GM12892 (cell line): ENCODE measurements at places on chromosomes 6 and 20.

GRCh38 chr20:50794846-50795634, at the start of gene BCAS4:
Gene BCAS4, plus strand, starts transcription at chr20:50795061. Its CDS starts 23 bp downstream, at chr20:50795084.
- DNase-seq, result peak; percentile 88

DNA sequence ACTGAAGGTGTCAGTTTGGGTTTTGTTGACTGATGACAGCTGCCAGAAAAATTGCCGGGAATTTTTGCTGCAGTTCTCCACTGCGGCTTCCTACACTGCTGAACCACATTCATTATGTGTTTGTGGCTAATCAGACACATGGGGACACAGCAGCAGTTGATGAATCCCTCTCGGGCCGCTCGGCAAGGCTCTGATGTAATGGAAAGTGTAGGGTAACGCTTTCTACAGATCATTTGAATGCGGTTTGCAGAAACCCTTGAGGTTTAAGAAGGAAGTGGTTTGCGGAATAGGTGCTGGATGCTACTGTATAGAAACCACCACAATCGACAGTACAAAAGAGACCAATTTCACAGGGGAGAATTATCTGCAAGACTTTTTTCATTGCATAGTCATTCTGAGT, 138.7 kb upstream of the SASH1 start:
- DNase-seq, result no peak

GRCh38 chr6:168035661-168036545, 38.4 kb downstream of the KIF25 start:
- DNase-seq, result no peak

- DNase-seq, result no peak
These were observed 580.8 kb downstream of the CBLN4 start for GRCh38 chr20:55424476-55424875.

DNA sequence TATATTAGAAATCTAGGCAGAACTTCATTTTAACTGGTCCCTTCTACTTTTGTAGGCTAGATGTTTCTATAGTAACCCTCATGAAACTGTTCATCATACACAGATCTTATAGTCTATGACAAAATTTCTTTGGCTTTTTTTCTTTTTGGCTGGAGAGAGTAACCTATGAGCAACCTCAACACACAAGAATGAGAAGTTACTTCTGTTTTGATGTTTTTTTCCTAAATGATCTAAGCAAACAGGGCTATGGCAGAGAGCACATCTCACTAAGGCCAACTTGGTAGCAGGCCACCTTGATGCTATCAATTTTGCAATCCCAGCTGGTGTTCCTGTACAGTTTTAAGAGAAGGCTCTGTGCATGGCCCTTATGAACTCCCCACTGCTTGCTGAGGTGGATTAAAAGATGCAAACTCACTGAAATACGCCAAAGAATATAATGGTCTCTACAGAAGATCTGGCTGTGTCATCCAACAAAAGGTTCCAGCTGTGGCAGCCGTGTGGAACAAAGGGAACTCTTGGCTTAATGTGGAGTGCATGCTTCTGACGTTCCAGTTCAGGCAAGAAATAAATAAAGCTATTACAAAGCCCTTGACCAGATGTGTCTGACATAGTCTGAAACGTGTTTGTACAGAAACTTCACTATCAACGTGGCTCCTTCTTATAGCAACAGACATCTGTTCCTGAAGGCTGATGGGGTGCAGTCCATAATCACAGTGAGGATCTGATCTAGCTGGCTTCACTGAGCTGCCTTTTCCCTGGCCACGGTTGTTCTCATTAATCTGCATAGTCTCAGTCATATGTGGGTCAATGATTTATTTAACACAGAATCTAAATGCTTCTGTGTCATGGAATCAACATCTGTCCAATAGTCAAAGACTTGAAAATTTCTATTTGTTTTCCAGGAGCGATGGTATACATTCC, 481.1 kb downstream of the BMP2 start:
- no peak for DNase-seq

DNA sequence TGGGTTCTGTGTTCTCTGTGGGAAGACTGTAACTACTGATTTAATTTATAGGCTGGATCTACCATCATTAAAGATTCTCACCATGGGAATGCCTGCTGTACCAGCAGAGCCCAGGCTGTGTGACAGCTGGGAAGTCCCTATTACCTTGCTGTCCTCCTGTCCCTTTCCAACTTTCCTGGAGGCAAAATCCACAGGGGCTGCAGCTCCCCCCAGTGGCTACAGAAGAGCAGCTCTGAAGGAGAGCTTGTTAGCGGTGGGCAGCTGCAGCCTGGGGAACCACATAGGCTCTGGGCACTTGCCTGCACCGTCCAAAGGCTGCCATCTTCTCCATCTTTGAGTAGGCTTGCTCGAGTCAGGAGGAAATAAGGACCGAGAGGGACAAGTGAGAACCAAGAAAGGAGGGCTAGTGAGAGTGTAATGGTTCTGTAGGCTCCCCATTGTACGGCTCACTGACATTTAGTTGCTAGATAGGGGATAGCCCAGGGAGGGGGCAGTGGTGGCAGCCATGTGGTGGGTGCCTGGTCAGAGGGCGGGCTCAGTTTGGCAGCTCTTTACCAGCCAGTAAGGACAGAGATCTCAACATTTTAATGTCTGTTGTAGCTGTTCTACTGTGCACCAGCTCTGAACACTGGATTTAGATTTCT, 155.1 kb upstream of the MLIP start:
- no peak for DNase-seq

GRCh38 chr6:163338671-163339405, 75.7 kb upstream of the QKI start:
- DNase-seq, result no peak

GRCh38 chr6:130143709-130144108, 79.0 kb downstream of the SAMD3 start:
- no peak for DNase-seq

GRCh38 chr6:90088009-90088408, 193.7 kb downstream of the GJA10 start:
- no peak for DNase-seq

- DNase-seq, result no peak
These were observed 67.1 kb upstream of the SLC2A12 start for GRCh38 chr6:134119486-134119885.

- no peak for DNase-seq
These were observed 6.1 kb upstream of the PRSS16 start for GRCh38 chr6:27241443-27241842.

- DNase-seq, result no peak
These were observed 6.6 kb upstream of the SAMHD1 start for GRCh38 chr20:36957875-36958667.

- no peak for DNase-seq
These were observed 4.2 kb downstream of the GABRR2 start for GRCh38 chr6:89310929-89311328.

- DNase-seq, result no peak
These were observed 243.0 kb downstream of the TSHZ2 start for GRCh38 chr20:53215166-53215565.

DNA sequence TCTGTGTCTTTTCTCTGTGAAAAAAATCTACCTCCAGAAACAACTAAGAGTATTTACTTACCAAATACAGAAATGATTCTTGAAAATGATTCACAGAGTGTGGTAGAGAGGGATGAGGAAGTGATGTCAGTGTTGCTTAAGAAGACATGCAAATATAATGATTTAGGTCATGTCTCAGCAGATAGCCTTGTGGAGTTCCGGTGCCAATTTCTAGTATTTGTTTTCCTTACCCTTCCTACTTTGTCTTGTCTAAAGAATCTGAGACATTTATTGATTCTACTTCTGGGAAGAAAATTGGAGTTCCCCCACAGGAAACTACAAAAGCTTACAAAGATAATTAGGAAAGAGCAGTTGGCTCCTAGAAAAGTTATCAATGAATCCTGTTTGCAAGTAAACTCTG, 68.8 kb downstream of the GJA1 start:
- no peak for DNase-seq
